ENCODE measurements at places on chromosomes 5 and 9. TPM values are rescaled to one million over a fixed set of nuclear protein-coding genes. Genes with fewer than 3 reads are reported as not detected.

The CDH6 gene
- total RNA-seq = 1.1 TPM

- DNase-seq = no peak
Measured at GRCh38 chr9:94210616-94211603, 48.2 kb upstream of the ZNF169 start.

- DNase-seq = no peak
Measured at GRCh38 chr5:140340605-140341121, 5.7 kb downstream of the HBEGF start.

The KIF4B gene
- not detected for total RNA-seq

The ADAMTS6 gene
- 2.8 TPM for total RNA-seq

DNA sequence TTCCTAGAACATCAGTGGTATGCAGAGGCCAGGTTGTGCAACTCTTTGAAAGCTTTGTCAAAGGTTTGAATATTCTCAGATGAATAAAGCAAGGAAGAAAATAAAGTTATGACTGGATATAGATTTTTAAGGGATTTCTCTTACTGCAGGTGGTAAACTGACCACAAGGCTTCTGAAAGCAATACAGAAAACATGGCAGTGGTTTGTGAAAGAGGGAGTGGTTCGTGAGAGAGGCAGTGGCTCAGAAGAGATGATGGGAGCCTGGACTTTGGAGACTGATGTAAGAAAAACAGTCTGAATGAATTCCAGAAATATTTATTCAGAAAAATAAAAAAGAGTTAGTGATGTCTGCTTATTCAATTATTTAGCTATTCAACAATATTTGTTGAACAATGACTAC, 380.4 kb upstream of the CTNND2 start:
- no peak for DNase-seq

The SPATA6L gene
- 1.8 TPM for total RNA-seq

DNA sequence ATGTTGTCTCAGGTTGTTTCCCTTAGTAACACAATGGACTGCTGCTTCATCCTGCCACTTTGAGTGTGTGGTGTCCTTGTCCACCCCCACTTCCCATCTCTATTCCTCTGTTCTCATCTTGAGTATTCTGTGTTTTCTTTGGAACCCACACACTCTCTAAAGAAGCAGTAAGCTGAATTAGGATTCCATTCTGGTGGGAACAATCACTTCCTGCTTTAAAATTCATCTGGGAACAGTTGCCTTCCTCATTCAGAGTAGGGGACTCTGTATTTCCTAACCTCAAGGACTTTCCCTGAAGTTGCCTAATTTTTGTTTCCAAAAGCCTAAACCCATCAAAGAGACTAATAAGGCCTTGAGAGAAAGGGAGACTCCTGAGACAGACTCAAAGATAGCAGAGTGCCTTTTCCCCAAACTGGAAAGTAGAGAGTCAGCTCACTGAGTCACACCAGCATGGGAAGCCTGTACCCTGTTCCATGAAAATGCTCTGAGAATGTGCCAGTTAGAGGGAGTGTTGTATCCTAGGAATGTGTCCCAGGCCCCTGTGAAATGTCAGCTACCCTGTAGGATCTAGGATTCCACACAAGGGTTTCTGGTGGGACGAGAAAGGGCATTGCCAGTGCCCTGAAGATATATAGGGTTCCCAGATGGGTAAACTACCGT, 63.6 kb downstream of the CCDC192 start:
- no peak for DNase-seq

GRCh38 chr5:131794586-131794985, 2.2 kb downstream of the FNIP1 start:
- no peak for DNase-seq

The PLK2 gene
- 37.1 TPM for total RNA-seq

DNA sequence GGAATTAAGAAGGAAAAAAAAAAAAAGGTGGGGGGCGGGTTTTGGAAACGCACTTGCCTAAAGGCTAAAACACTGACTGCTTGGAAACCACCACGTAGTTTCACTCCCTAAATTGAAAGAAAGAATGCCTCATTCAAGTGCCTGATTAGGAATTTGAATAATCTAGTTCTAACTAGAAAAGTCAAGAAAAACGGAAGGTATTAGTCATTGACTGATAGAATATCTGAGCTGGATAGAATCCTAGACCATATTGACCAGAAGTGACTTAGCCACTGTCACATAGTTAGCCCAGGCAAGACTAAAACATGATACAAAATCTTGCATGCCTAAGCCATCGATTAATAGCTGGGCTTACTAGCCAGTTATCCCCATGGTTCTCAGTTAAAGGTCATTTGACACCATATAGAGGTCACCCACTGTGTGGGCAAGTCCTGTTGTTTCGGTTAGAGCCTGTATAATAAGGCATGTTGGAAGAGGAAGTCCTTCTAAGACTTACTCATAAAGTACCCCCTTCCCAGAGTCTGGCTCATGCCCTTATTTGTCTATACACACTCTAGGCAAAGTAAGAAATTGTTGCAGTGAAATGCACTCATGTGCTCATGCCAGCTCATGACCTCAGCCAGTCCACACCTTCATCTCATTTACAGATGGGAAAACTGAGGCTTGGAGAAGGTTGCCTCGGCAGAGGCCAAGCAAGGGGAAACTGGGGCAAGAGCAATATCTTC, 40.2 kb downstream of the SH3RF2 start:
- no peak for DNase-seq

- peak; percentile 29 for DNase-seq
Measured at GRCh38 chr5:32942225-32942989, 231.3 kb downstream of the NPR3 start.

DNA sequence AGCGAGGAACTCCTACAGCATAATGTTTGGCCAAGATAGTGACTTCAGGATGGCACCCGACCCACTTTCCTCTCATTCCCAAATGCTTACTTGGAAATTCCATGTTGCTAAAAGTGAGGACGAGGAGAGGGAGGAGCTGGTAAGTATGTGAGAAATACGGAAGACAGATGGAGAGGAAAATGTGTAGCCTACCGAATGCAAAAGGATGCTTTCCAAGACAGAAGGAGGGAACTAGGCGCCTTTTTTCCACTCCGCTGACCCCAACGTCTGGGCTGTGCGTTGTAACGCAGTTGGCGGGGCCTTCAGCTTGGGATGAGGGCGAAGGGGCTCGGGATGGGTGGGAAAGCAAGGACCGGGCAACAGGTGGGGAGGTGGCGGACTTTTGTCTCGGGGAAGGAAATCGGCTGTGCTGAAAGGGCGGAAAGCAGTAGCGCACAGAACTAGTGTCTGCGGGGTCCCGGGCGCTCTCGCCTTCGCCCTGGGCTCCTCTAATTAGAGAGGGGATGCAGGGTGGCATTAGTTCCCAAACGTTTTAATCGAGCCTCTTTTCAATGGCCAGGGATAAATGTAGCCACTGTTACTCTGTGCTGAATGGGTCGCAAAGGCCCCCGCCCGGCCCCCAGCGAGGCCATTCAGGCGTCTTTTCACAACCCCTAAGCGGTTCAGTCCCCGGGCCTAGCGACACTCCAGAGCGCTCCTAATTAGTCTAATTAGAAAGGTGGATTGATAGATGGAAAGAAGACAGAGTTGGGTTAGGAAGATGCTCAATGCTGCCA, 12.6 kb downstream of the FOXD1 start:
- DNase-seq = peak; percentile 46
